ENCODE measurements at places on chromosomes 11 and 22.

GRCh38 chr11:57546869-57547475 lies 9.6 kb downstream of the SMTNL1 start:
- DNase-seq = no peak

DNA sequence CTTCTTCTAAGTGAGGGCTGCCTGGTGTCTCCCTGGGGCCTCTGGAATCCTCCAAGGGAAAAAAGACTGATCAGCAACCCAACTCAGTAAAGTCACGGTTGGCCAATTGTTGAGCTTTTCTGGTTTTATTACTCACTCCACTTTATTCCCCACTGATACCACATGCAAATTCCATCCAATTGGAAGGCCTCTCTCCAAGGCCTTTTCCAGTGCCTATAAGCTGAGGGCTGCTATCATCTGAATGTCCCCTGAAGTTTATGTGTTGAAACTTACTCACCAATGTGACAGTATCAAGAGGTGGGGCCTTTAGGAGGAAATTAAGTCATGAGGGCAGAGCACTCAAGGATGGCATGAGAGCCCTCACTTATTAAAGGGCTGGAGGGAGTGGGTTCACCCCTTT lies 463.3 kb downstream of the BUD13 start:
- DNase-seq = no peak

GRCh38 chr22:42905702-42906183 lies 48.7 kb upstream of the ARFGAP3 start:
- DNase-seq = no peak

DNA sequence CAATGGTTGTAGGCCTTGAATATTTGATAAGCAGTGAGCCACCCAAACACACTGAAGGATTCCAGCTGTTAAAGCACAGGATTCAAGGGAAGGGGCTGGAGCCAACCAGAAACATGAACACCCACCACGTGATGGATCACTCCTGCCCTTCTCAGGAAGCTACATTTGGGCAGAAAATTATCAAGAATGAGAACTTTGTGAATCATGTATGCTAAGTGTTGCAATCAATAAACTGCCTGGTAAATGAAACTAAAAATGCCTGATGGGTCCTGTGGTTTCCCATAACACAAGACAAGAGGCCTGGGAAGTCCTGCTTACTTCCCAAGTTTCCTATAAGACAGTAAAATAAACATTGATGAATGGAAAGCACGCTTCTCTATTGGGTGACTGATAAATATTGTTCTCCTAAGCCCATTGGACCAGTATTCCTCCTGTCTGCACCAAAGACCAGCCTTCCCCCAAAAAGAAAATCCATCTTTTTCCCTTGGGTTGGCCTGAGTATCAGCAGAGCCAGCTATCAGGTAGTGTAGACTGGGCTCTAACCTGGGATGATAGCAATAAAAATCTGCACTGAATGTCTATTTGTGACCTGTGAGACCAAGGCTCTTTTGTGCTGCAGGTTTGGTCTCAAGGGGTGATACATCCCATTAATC lies 98.4 kb downstream of the CCDC83 start:
- DNase-seq = no peak

DNA sequence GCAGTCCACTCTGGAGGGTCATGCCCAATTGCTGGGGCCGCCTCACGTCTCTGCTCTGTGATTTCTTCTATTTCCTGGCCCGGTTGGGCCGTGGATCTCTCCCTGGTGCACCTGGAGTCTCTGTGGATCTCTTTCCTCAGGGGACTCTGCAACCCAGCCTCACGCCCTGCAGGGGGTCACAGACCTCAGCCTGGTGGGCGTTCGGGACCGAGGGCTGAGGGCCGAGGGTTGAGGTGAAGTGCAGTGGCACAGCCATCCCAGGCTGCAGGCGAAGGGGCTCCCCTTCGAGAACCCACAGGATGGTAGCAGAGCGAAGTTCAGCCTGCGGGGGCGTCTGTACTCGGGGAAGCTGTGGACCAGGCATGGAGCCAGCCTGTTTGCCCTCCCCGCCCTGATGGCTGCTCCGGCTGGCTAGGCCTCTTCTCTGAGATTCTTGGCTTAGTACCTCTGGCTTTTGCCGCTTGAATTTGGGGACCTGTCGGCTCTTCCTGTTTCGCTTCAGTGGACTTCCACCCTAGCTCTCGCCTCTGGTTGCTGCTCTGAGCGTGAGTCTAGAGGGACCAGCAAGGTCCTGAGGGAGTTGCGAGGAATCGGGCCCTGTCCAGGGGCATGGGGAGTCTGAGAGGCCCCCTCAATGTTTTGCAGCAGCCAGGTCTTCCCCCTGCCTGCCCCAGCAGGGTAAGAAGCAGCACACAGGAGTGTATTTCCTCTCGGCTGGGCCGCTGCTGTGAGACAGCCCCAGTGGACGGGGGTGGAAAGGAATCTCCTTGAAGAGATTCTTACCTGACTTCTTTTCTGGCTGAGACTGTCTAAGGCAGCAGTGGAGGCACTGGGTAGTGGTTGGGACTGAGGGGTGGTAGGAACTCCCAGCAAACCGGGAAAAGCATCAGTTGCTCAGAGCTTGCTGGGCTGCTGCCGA lies 140.8 kb downstream of the TBC1D22A start:
- DNase-seq = no peak

DNA sequence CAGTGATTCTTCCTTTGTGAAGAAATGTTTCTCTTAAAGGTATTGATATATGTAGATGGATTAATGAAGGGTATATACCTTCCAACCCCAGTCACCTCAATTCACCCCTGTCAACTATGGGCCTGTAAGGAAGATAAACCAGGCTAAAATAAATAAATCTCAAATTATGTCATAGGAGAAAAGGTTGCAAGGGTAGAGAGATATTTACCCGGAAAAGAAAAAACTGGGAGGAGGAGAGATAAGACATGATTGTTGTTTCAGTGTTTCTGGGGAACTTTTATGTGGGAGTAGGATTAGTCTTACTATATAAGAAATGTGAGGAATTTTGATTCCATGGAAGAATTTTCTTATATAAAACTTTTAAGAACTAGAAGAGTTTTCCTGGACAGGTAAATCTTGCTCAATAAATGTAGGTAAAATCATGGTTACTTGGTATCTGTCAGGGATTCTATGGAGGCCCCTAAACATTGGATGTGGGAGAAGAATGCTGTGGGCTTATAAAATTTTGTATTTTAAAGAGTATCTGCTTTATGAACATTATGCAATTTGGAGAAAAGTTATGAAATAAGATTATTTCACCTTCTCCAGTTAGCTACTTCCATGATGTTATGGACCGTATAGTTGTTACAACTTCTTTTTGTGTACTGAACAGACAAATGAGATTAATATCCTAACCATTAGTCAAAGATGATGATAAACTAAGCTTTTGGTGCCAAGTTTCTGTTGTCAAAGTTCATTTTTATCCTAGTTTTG lies 6.4 kb downstream of the YAP1 start:
- no peak for DNase-seq

- DNase-seq = no peak
These were observed 130.0 kb upstream of the NTM start for GRCh38 chr11:131240421-131240820.

- DNase-seq = no peak
These were observed 943.9 kb downstream of the OPCML start for GRCh38 chr11:132588366-132588765.

- no peak for DNase-seq
These were observed 25.1 kb upstream of the FJX1 start for GRCh38 chr11:35593143-35593542.

DNA sequence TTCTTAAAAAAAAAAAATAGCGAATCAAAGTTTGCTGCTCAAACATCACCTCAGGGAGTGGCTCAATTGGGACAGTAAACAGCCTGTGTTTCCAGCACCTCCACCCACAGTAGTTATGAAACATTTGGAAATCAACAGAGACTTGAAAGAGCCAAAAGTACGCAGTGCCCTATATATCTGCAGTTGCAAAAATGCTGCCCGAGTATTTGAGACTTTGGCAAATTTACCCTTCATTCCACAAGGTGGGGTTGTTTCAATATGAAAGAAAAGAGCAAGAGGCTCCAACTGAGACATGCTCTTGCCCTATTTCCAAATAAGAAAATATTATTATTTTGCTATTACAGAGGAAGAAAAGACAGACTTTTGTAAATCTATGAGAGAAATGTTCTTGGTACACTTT lies 851.1 kb upstream of the RAG2 start:
- no peak for DNase-seq

- DNase-seq = no peak
These were observed 540.4 kb downstream of the BUD13 start for GRCh38 chr11:116232364-116232828.

DNA sequence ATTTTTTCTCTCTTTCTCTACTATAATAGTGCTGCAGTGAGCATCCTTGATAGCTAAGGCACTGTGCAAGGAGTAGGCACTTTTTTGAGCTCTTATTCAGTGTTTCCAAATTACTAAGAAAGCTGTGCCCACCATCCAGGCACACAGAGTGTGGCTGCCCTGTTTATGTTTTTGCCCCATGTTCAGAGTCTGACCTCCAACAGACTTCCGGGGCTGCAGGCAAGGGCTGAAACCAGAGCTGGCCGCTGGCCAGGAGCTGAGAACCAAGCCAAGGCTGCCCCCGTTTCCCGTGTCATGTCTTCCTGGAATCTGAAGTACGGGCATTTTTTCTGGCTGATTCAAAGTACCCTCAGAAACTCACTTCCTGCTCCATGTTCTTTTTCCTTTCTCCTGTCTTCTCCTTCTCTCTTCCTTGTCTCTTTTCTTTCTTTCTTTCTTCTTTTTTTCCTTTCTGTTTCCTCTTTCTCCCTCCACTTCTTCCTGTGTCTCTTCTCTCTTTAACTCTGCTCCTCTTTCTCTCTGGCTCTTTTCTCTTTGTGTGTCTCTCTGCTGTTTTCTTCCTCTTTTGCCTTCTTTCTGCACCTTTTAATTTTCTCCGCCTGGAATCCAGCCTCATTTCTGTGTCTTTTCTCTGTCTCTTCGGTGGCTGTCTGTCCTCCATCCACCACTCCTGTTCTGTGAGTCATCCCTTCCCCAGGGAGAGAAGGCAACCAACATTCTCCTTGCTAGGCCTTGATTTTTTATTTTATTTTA lies 17.0 kb upstream of the KCTD14 start:
- no peak for DNase-seq

- DNase-seq = no peak
These were observed 22.9 kb upstream of the ROBO3 start for GRCh38 chr11:124842305-124842704.

GRCh38 chr11:128521682-128522054 lies 65.7 kb downstream of the ETS1 start:
- no peak for DNase-seq

DNA sequence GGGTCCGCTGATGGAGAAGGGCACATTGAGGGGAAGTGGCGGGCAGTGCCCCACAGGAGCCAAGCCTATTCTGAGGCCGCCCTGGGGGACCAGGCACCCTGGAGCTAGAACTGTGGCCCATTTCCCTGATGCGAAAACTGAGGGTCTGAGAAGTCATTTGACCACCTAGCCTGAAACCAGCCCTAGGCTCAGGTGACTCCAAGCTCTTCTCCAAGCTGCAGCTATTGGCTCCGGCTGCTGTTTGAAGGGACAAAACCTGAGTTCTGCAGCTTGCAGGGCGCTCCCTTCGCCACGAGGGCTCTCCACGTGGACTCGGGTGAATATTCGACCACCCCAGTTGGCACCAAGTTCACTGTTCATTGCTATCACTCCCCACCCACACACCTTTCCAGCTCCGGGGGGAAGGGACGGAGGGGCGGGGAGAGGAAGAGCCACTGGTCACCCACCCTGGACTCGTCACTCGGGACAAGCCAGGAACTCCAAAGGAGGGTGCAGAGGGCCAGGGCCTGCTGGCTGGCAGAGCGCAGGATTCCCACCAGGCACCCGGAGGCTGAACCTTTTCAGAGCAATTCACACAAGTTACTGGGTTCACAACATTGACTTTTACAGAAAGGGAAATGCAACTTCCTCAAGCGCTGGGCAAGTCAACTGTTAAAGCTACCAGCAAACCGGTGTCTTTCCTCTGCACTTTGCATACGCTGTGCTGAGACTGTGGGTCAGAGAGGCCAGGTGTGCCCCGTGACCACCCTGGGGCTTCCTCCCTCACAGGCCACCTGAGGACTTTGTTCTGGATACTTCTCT lies 1.1 kb upstream of the RAC2 start:
- DNase-seq = no peak

DNA sequence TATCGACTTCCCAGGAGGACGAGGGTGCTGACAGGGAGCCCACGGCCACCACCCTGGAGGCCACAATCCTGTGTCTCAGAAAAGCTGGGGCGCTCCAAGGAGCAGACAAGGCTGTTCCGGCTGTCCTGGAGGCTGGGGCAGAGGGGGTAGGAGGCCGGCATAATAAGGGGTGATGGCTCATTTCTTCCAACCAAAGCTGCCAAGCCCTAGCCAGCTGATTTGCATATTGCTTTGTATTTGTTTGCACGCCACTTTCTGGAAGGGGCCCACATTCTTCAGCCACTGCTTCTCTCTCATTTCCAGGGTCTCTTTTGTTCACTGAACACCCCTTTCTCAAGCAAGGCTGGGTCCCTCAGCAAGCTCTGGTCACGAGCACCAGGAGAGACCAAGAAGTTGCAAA lies 4.7 kb downstream of the PDE2A start:
- DNase-seq = no peak

DNA sequence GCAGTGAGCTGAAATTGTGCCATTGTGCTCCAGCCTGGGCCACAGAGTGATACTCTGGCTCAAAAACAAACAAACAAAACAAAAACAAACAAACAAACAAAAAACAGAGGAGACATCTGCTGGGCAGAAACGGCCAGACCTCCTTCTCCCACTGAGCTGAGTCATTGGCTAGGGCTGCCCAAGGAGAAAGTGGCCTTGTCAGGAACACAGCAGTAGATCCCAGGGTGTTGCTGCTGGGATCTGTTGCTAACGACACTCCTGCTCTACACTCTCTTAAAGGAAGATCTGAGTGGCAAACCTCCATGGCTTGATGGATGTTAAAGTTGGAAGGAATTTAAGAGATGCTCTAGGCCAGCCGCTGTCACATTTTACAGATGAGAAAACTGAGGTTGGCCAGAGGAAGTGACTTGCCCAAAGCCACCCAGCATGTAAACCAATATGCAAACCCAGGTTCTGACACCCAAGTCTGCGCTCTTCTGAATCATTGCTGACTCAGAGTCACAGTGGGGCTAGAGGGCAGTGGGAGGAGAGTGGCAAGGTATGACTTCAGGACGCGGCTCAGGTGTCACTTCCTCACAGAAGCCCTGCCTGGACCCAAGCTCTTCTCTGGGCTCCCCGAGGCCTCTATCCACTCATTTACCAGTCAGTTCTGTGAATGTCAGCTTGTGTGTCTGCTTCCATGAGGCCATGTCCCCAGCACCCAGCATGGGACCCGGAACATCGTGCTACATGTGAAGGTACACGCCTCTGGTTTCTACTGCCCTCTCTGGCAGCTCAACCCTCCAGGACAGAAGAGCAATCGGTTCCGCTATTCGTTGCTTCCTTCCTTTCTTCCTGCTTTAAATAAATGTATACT lies 11.3 kb upstream of the GDPD5 start:
- peak; percentile 50 for DNase-seq

DNA sequence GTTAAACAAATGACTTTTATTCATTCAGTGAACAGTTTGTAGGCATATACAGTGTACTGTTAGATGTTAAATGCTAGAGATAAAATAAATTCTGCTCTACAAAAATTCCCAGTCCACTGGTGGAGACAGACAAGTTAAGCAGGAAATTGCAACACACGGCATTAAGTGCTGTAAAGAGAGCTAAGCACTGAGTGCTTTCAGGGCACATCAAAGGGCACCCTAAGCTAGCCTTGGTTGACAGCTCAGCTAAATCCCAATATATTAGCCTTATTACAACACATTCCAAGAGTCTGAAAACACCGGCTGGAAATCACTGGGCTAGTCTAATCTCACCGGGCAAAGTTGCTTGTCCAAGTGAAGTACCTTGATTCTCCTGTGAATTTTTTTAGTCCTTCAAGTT lies 55.1 kb downstream of the NOX4 start:
- no peak for DNase-seq
